ENCODE measurements at places on chromosomes 2 and 18.

- DNase-seq: no peak
Observed at GRCh38 chr18:56995579-56996188, 151.2 kb upstream of the BOD1L2 start.

- DNase-seq: no peak
Observed at GRCh38 chr2:190110131-190110530, 47.6 kb upstream of the MSTN start.

DNA sequence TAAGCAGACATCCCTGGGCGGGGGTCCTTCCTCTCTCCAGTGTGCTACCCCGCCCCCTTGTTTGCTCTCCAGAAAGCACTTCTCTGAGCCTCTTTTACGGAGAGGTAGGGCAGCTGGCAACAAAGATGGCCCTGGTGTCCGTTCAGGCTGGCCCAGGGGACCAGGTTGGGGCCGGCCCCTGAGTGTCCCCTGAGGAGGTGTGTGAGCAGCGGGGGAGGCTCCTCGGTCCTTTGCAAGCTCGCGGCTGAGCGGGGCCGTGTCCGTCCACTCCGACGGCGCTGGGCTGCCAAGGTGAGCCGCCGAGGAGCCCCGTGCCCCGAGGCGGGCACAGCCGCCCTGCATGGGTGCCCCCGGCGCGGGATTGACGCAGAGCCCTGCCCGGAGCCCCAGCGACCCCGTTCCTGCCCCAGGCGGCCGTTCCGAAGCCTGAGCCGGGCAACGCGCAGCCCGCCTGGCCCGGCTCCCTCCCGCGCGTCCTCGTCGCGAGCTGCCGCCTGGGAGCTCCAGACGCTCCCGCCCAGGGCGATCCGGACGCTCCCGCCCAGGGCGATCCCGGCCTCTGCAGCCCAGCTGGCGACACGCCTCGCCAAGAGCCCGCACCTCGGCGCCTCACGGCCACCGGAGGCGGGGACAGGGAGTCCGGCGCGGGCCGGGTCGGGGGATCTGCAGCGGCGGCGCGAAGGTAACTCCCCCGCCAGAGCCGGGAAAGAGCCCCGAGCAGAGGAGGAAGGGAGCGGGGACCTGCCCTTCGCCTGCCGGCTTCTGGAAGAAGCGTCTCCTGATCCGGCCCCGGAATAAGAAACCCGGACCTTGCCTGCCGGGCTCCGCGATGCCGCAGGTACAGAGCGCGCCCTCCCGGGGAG lies at the start of gene PROKR1:
PROKR1 (plus strand) TSS at position 569 of the 863 bp plus-strand sequence. CDS start 2,243 bp downstream, outside the sequence.
- DNase-seq: no peak

- no peak for DNase-seq
Observed at GRCh38 chr2:11507517-11507916, 26.3 kb upstream of the GREB1 start.

GRCh38 chr2:217149087-217149660 lies 289.3 kb upstream of the TNP1 start:
- no peak for DNase-seq

GRCh38 chr2:97669448-97669847 lies at the start of gene C2orf92:
Gene C2orf92, plus strand, starts transcription at chr2:97669713. Its CDS starts 76 bp downstream, at chr2:97669789.
- DNase-seq: no peak

DNA sequence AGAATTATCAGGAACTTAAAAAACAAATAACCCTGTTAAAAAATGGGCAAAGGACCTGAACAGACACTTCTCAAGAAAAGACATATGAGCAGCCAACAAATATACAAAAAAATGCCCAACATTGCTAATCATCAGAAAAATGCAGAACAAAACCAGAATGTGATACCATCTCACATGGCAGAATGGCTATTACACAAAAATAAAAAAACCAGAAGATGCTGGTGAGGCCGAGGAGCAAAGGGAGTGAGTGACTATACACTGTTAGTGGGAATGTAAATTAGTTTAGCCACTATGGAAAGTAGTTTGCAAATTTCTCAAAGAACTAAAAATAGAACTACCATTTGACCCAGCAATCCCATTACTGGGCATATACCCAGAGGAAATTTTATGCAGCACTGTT lies 95.8 kb upstream of the DSEL start:
- DNase-seq: no peak

- DNase-seq: no peak
Observed at GRCh38 chr2:67646714-67647333, 249.7 kb downstream of the ETAA1 start.

DNA sequence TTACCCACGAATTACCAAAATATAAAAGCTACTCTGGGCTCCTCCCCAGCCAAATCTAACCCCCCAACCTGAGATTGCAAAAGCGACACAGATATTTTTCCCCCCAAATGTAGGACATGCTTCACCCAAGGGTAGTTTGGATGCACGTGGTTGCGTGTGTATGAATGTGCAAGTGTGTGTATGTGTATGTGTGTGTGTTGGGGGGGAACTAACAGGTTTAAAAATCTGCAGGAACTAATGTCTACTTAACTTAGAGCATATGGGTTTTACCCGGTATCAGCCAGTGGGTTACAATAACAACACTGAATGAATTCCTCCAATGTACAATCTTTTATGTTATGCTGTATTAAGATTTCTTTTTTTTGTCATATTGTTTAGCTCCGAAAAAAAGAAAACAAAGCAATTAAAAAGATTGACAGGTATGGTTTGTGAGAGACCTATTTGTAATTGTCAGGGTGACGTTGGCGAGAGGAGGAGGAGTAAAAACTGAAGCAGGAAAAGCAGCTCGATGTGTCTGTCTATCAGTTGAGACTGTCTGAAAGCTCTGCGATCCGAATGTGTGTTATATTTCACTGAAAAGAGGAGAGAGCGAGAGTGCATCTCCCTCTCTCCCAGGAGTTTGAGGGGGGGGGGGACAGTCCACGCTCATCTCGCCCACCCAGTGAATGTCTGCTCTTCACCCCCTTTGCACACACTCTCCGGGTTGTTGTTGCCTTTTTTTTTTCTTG lies at the start of gene TSHZ1:
TSHZ1 (plus strand) TSS at position 524 of the 728 bp plus-strand sequence. CDS start 1,080 bp downstream, outside the sequence.
- DNase-seq: peak; percentile 69

DNA sequence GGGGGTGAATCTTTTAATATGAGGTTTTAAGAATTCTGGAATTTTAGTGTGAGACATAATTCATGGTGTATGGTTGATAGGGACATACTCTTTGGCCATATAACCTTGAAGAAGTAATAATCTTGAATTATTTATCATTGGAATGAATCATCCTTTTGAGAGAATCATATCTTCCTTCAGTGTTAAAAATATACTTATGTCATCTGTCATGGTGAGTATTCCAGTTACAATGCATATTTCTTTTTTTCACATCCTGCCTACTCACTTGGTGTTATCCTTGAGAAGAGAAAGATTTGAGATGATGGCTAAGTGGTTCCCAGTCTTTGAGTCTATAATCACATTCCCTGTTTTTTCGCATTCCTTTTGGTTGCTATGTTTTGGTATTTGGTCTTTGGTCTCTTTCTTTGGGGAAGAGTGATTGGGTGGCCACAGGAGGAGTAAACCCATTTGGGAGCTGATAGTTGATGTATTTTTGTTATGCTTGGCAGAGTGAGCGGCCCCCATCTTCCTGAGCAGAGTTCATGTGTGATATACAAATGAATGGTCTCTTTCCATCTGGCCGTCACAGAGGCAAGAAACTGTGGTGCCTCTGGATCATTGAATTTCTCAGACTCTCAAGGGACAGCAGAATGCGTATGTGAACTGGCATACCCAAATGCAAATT lies 21.6 kb downstream of the ASAP2 start:
- no peak for DNase-seq

GRCh38 chr2:204187229-204188083 lies 250.9 kb downstream of the ICOS start:
- no peak for DNase-seq

- DNase-seq: no peak
Observed at GRCh38 chr18:70337139-70337972, 48.5 kb downstream of the SOCS6 start.

DNA sequence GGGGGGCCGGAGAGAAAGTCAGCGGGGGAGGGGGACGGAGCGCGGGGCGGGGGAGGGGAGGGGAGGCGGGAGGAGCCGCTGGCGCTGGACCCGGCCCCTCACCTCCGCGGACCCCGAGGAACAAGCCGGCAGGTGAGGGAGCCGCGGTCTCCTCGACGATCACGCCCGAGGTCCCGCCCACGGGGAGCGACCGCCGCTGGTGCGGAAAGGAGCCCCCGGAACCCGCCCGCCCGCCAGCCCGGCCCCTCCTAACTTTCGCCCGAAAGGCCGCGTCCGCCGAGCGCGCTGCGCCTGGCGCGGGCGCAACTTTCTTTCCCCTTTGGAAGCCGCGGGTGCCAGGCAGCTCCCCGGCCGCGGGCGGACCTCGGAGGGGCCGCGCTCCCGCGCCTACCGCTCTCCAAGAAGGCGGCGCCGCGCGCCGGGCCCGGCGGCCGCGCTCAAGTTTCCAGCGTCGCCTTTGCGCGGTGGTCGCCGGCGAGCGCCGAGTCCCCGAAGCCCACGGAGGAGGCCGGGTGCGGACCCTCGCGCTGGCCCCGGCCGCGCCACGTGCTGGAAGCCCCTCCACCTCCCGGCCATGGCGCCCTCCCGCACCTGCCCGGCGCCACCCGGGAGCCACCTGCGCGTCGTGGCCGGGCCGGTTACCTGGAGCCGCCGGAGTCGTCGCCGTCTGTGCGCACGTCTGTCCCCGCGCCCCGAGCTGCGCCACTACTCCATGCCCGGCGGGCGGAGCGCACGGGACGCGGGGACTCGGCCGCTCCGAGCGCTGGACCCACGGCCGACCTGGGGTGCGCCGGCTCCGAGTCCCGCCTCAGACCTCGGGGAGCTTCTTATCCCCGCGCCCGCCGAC lies at the start of gene ALKAL2:
ALKAL2 (minus strand) TSS at position 181 of the 847 bp plus-strand sequence. CDS start 256 bp downstream, outside the sequence.
- DNase-seq: no peak

DNA sequence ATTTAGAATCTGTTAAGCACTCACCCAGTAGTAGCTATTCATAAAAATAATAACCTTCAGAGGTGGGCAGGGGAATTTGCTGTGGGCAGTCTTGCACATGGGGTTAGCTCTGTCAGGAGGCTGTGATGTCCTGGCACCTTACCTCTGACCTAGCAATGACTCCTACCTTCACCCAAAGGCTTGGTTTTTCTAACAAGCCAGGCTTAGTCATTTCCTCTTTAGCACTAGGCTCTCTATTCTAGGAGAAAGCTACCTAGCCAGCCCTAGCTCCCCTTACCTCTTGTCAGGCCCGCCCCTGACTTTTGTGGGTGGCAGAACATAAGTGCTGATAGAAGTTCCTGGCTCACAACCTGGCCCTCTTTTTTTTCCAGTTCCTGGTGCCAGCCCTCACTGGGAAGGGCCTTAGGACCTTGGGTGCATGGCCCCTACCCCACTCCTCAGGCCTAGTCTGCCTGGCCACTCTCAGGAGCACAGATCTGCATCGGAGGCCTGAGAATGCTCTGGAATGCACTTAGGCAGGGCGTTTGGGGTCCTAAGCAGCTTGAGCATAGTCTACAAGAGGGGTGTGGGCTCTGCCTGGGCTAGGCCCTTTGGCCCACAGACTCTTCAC lies 17.7 kb downstream of the CPLX4 start:
- DNase-seq: no peak

Measured in sciatic nerve (tissue), 2 donors.